Hair follicular keratinocyte (primary cell): ENCODE measurements at places on chromosomes 1 and 21. TPM values are rescaled to one million over a fixed set of nuclear protein-coding genes. Genes with fewer than 3 reads are reported as not detected.

TRAF3IP3 gene
- total RNA-seq: 0.11 and 1.5 TPM in 2 replicates

MTF1 gene
- 1.8 and 2.7 TPM in 2 replicates for total RNA-seq

CRYAA gene
- not detected in 2 replicates for total RNA-seq

CATSPERE gene
- total RNA-seq: not detected in 2 replicates

CYP2J2 gene
- total RNA-seq: 2.4 and 3.5 TPM in 2 replicates

HRNR gene
- total RNA-seq: not detected in 2 replicates

CELA2B gene
- not detected in 2 replicates for total RNA-seq

TPTE gene
- total RNA-seq: not detected in 2 replicates

AKNAD1 gene
- 0.15 TPM in 1 of 2 replicates, not detected in the other for total RNA-seq
